Smooth muscle cell of the brain vasculature (primary cell): ENCODE measurements at places on chromosomes 4 and X.

DNA sequence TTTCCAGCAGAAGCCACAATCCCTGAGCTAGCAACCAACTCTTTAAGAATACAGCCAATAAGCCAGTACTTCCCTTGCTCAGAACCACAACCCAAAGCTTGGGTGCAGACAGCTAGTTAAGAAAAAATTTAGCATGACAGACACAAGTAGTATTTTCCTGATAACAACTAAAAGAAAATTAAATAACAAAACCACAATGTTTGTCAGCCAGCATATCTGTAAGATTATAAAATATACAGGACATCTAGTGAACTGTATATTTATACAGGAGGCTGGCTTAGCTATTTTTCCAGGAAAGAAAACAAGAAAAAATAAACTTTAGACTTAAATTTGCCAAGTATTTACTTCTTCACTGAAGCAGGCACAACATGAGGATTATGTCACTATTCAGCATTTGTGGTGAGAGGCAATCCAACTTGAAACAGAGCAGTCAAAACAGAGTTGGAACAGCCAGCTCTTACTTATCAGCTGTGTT, 6.6 kb downstream of the PF4V1 start:
- DNase-seq, result no peak

- no peak for DNase-seq
Measured at GRCh38 chrX:98627645-98628044, 1743.9 kb downstream of the RPA4 start.

DNA sequence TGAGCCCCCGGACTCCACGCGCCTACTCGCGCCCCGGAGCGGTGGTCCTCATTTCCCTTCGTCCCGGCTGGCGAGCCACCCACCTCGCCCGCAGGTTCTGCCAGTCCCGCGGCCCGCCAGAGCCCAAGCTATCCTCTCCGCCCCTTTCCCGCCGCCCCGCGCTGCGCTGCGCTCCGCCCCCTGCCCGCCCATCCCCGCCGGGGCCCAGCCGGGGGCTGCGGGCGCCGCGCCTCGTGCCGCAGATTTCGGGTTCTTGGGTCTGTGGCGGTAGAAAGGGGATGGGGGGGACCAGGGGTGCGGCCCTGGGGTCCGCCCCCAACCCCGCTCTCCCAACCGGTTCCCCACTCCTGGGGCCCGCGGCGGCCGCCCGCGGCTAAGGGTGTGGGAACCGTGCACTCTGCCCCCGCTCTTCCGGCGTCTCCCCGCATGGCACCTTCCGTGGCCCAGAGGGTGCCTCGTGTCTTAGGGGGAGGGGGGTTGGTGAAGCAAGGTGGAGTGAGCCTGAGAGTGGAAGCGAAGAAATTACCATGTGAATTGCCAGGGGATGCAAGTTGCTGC, 650.8 kb upstream of the DIPK2B start:
- no peak for DNase-seq

GRCh38 chr4:189129044-189129694, 811.5 kb upstream of the FRG1 start:
- no peak for DNase-seq

DNA sequence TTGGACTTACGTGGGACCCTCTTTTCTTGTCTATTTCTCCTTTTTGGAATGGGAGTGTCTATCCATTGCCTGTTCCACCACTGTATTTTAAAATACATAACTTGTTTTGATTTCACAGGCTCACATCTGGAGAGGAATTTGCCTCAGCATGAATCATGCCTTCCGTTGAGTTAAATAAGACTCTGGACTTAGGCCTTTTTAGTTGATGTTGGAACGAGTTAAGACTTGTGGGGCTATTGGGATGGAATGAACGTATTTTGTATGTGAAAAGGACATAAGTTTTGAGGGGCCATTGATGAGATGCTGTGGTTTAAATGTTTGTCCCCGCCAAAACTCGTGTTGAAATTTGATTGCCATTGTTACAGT, 66.2 kb downstream of the BEX3 start:
- DNase-seq, result peak; percentile 18

- DNase-seq, result no peak
Measured at GRCh38 chr4:173499658-173500535, 30.1 kb downstream of the HAND2 start.

DNA sequence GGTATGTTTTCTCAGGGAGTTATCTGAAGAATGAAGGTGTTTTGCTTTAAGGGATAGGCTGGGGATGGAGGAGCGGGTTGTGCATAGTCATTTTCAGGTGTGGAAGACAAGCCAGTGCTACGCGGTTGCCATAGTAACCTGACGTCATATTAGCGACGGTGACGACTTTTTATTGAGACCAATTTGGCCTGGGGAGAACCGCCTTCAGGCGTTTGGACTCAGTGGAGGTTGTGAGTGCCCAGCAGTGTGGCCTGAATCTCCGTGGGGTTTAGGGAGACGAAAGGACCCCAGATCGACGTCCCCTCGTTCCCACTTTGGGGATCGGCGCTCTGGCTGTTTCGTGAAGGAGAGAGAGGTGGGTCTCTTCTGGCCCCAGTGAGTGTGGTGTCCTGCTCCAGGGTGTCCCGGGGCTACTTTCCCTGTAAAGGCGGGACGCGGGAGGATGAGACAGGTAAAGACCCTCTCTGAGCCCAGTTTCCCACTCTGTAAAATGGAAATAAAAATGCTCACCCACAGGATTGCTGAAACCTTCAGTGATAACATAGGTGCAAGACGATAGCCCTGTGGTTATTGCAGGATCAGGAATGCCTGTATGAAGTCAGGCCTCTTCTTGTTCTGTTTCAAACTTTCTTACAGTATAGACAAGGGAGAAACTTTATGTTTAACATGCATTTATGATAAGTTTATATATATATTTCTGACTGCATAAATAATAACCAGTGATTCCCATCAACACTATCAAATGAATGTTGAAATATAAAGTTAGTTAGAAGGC, 48.6 kb downstream of the GPRASP3 start:
- peak; percentile 33 for DNase-seq

GRCh38 chrX:39360101-39360500, 558.8 kb downstream of the MID1IP1 start:
- DNase-seq, result no peak

DNA sequence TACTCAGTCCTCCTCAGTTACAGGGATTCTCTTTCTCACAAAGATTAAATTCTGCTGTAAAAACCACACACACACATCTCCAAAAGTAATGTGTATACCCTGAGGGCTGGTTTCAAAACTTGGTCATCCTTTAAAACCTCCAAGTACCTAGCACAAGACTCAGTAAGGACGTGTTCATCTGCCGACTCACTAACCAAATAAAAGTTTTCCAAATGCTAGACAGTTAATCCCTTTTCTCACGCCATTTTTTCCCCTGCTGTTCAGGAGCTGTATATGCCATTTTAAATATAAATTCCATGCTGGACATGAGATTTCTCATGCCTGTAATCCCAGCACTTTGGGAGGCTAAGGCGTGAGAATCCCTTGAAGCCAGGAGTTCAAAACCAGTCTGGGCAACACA, 3.9 kb upstream of the SAT1 start:
- DNase-seq, result no peak

DNA sequence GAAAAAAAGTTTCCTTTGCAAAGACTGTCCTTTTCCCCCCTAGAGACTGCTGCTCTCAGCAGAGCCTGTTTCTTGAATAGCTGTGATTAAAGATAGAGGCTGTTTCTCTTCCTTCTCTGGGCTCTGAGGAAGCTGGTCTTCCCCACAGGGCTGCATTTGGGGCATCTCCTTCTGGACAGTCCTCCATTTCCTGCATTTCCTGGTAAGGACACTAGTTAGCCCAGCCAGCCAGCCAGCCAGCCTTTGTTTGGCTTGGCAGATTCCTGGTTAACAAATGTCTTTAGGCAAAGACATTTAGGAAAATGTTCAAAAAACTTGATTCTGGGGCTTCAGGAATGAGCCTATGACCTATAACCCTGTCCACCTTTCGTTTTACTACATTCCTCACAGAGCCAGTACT, 34.0 kb upstream of the PLAC1 start:
- DNase-seq, result no peak

- DNase-seq, result no peak
Measured at GRCh38 chr4:153440475-153440874, 25.7 kb upstream of the TMEM131L start.

- no peak for DNase-seq
Measured at GRCh38 chrX:418927-419729, 32.4 kb upstream of the PPP2R3B start.

DNA sequence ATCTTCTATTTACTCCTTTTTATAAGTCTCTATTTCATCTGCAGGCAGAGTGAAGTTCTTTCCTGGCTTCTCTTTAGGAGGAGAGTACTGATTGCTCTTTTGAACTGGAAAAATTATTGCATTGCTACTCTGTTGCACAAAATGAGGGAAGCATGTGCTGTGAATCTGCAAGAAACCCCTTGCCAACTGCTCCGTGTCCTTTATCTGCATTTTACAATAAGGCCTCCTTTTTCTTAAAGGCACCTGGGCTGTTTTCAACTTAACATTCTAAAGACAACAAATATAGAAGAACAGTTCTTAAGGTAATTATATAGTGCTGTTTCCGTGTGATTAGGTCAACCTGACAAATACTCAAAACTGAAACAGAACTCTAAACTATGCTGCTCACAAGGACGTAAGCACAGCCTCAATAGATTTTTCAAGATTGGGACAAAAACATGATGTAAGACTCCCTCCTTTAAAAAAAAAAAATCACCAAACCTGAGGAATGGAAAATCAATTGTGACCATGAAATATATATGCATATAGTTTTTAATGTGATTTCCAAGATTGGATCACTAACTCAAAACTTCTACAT, 716.6 kb upstream of the INTU start:
- DNase-seq, result no peak

GRCh38 chr4:95155759-95156451, 392.9 kb downstream of the UNC5C start:
- peak; percentile 29 for DNase-seq

- no peak for DNase-seq
Measured at GRCh38 chr4:53928825-53929224, 135.6 kb downstream of the CHIC2 start.

GRCh38 chrX:4622486-4623167, 909.2 kb upstream of the PRKX start:
- DNase-seq, result no peak

GRCh38 chr4:74613266-74613665, 168.3 kb downstream of the AREG start:
- DNase-seq, result no peak

DNA sequence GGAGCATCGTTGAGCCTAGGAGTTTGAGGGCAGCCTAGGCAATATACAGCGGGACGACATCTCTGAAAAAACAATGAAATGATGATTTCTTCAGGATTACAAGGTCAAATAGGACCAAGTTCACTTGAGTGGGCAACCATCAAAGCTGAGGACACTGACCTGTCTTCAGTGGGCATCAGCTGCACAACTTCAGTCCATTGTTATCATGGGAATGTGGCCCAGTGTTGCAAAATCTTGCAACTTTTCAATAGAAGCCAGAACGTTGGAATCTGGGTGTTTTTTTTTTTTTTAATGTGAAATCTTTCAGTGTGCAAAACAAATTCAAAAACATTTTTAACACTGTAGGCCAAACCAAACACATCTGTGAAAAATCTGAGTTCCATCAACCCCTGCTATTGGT, 155.4 kb upstream of the PLAC1 start:
- DNase-seq, result no peak

DNA sequence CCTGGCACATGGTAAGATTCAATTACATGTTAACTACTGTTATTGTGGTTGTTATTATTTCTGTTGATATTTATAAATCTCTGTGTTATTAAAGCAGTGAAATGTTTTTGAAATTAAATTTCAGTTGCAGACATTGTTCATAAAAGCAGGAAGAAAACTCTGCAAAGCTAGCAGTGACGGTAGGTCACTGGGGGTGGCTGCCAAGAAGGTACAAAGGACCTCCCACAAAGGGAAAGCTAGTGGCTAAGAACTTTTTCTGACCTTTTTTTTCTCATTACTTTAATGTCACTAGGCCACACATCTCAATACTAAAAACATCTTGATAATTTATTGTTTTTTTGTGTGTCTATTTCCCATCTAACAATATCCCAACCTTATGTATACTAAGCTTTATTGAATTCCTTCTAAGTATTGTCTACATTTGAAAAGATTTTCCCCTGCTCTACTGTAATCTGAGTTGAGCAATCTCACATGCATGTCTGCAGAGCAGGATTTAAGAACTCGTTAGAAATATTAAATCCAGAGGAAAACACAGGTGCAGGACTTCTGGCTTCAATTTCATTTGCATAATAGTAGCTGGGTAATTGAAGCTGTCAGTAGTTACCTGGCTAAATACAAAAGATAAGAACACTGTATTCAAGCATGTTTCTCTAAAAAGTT, 197.3 kb downstream of the CFAP299 start:
- DNase-seq, result no peak

DNA sequence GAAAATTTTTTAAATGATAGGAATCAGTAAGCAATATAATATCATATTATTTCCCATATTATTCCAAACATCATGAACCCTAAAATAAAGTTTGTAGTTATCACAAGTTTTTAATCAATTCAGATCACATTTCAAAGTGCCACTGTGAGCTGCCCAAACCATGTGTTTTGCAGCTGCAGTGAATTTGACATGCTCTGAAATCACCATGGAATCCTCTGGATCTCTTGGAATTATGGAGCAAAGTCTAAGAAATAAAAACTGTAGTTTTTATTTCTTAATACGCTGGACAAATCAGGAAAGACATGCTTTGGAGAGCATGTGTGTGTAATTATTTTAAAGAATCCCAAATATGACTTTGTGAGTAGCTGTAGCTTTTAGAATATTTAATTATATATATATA, 262.7 kb downstream of the ANKRD50 start:
- no peak for DNase-seq

DNA sequence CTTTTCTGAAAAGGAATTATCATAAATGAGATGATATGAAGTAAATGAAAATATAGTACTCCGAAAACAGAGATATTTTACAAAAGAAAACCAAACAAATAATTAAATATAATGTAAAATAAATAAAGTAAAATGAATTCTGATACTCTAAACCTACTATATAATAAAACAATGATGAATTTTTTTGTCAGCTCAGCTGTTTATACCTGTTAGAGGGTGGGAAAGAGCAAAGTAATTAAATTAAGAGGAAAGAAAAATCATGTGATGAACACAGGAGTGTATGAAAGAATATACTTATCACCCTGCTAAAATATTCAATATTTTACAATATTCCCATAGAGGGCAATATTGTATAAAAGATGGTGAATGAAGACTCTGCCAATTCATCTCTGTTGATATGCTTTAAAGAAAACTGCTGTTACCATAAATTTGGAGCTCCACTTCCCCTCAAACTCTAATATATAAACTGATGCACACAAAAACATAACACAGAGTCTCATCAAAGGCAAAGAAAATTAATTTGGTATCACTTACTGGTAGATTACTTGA, 6.5 kb upstream of the NDST4 start:
- no peak for DNase-seq

GRCh38 chr4:25235401-25235800, 1.6 kb downstream of the PI4K2B start:
- no peak for DNase-seq
